ENCODE measurements at places on chromosomes 12 and 14.

DNA sequence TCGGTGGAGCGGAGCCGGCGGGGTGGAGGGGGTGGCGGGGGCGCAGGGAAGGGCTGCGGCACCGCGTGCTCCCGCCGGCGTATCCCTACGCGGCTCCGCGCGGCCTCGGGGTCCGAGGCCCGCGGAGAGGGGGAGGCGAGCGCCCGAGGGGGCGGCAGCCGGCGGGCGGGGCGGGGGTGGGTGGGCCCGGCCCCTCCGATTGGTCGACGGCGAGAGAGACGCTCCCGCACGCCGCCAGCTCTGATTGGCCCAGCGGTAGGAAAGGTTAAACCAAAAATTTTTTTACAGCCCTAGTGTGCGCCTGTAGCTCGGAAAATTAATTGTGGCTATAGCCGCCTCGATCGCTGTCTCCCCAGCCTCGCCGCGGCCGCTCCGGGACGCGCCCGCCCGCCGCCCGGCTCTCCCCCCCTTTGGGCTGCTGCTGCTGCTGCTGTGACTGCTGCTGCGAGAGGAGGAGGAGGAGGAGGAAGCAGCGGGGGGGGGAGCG lies at the start of gene FOXG1:
Gene FOXG1 (plus strand): TSS at position 319 of the 487 bp plus-strand sequence. CDS start 493 bp downstream, outside the sequence.
- DNase-seq, result no peak

GRCh38 chr12:12400793-12401192 lies 43.9 kb downstream of the BORCS5 start:
- DNase-seq, result no peak

DNA sequence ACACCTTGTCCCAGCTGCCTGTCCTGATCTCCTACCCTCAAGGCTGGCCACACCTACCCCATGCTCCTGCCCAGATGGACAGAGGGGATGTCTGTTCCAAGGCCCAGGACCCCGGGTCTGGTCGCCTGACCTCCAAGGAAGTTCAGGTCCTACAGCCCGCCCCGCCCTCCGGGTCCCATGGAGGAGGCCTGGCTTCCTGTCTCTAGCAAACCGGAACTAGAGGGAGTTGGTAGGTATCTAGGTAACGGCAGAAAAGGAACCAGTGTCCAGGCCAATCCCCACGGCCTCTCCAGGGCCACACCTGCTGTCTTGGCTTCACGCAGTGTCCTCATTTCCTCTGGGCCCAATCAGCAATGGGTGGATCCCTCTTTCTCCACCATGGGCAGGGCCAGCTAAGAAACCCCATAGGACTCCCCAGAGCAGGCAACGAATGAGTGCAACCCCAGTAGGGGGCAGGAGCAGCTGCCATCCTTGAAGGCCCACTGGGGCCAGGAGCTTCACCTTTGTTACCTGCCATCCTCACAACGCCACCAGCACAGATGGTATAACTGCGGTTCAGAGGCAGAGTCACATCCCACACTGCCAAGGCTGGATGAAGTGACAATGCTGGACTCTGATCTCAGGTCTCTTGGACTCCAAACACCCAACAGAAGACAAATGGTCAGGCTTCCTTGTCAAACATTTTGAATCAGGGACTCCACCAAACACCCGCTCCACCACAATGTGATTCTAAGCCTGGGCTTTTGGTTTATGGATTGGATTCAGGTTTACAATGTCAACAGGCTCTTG lies 25.1 kb upstream of the RPLP0 start:
- DNase-seq, result peak; percentile 69

GRCh38 chr12:58277231-58277630 lies 335.9 kb downstream of the ATP23 start:
- DNase-seq, result no peak

GRCh38 chr14:70563869-70564268 lies 29.1 kb upstream of the ADAM20 start:
- no peak for DNase-seq

DNA sequence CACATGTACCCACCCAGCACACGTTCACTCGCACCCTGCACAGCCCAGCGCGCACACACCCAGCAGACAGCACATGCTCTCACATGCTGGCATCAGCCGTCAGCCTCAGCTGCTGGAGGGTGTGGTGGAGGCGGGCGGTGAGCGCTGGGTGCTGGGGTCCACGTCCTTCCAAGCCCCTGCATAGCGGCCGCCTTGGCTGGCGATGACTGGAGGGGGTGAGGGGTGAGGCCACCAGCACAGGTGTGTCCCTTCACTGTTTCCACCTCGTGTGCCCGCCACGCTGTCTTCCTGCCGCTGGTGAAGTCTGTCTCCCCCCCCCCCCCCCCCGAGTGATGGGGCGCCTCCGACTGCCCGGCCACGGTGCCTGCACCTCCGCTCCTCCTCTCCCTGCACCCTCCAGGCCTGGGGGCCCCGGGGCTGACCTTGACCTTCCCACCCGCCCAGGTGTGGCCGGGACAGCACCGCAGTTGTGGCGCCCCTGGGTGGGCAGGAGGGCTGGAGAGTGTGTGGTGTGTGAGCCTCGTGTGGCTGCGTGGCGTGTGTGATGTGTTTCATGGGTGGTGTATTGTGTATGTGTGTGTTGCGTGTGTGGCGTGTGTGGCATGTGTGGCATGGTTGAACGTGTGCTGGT lies 37.4 kb downstream of the NOC4L start:
- no peak for DNase-seq

GRCh38 chr12:21751517-21751916 lies 23.0 kb downstream of the KCNJ8 start:
- DNase-seq, result peak; percentile 20

DNA sequence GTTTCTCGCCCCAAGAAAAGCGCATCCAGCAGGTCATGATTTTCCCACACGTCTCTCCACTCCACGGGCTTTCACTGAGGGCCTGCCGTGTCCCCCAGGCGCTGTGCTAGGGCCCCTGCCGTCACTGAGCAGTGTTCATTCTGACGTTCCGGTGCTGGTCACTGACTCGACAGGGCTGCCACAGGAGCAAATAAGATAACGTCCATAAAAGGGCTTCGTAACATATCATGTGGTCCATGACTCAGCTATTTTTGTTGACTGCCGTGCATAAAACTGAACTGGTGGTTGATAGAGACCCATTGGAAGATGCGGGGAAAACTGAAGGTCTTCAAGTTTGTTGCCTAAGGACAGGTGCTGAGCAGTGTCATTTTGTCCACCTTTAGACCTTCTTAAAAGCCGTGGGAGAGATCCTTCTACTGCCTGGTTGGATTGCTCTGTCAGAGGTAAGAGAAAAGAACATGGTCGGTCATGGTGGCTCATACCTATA lies 46.3 kb downstream of the ADGRD1 start:
- no peak for DNase-seq

DNA sequence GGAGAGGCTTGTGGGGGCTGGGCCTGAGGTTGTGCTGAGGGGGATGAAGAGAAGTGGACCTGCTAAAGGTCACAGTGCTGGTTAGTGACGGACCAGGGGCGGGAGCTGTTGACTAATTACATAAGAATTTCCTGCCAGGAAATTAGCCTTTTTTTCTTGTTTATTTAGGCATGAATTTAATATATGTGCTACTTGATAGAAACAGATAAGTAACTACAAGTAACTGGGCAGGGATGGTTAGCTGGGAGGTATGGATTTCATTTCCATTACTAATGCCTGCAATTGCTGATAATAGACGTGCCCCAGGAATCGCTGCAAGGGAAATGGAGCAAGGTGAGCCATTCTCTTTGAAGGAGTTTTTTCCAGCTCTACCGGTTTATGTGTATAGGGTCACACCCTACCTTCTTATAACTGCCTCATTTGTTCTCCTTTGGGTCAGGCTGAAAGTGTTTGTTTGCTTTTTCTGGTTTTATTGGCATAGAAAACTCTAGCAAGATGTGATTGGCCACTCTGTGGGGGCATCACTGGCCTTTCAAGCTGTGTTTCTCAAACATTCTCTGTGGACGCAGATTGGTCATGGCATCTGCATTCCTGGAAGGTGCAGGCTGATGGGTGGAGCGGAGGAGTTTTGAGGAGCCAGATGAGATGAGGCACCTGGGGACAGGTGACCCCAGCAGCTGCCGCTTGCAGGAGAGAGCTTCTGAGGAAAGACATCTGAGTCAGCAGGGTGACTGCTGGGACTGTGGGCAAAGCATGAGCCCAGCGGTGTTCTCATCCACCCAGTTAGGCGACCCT lies 19.0 kb upstream of the GPRC5A start:
- peak; percentile 90 for DNase-seq

DNA sequence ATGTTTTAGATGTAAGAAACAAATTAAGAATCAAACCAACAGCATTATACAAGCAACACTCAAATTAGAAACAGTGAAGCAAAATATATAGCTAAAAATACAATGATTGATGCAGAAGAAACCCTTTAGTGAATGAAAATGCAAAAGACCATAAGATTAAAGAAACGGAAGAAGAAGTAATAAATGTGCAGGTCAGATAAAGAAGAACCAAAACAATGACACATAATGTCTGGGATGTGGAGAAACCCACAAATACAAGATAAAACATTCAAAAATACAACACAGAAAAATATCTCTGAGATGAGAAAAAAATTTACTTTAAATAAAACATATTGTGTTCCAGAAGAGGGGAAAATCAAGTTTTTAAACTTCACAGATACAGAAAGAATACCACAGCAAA lies 73.4 kb upstream of the AVPR1A start:
- no peak for DNase-seq

DNA sequence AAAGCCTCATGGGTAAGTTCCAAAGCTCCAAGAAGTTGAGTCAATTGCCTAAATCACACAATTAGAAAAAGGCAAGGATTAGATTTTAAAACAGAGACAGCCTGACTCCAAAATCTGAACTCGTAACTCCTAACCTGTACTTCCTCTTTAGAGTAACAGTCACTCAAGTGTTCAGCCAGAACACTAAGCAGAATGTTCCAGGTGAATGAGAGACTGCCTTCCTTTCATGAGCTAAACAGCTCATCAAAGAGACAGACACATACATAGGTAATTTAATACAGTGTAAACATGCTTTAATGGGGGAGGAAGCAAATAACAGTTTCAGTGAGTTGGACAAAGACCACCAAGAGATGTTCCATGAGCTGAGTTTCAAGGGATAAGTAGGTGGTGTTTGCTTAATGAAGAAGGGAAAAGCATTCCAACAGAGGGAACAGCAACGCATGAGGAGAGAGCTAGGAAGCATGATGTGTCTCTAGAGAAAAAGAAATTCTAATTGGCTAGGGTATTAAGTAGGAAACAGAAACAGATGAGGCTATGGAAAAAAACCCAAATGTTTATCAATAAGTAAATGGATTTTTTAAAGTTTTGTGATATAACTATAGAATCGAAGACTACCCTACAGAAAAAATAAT lies 403.9 kb downstream of the MED13L start:
- DNase-seq, result no peak

DNA sequence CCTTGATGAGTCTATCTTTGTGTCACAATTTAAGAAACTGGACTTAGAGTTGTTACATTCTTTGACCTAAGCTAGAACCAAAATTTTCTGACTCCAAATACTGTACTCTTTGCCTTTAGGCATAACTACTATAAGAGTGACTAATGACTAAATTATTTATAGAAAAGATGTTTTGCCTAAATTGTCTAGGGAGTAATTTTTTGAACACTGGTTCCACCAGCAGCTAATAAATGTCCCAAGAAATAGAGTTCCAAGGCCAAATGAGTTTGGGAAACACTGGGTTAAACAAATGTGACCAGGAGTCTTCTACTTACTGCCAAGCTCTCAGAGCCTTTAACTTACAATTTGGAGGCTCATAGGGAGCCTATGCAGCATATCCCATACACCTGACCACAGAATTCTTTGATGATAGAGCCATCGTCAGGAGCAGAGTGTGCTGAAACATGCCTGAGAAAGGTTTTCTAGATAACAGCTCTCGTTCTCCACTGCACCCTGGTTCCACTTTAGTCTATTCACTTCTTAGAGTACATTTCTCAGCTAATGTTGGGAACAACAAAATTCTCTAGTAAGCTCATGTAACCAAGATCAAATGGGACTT lies 215.9 kb upstream of the HMGA2 start:
- no peak for DNase-seq

GRCh38 chr14:24794644-24795305 lies 160.8 kb upstream of the GZMB start:
- no peak for DNase-seq

DNA sequence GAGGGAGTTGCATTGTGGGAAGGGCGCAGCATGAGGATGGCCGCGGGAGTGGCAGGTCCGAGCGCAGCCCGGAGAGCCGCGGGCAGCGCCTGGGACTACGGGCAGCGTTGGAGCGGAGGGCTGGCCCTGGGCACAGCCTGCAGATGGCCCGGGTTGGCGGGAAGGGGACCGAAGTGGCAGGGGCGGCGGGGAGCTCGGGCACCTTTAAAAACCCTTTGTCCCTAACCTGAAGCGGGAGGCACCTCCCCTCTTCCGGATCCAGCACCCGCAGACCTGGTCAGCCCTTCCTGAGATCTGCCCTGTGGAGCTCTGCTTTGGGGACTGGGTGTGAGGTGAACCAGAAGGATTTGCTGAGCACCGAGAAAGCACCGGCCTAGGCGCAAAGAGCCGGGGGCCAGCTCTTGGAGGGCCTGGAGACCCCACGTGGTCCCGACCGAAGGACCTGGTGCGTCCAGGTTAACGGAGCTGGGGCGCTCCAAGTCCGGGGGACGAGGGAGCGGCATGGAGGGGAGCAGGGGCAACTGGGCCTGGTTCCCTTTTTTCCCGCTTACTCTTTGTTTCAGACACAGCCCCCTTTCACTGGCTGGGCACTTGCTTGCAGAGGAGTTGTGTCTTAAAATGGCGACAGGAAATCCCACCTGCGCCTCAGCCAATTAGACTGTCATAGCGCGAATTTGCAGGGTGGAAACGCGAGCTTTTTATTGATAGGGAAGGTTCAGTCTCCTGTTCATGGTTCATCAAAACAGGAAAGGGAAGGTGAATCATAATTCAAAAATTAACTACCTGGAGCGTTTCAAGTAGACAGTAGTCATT lies 792 bp upstream of the SLC38A1 start:
- peak; percentile 85 for DNase-seq

GRCh38 chr14:95061317-95062093 lies 95.8 kb downstream of the DICER1 start:
- DNase-seq, result no peak

- DNase-seq, result peak; percentile 31
Measured at GRCh38 chr12:27843714-27844245, 63.7 kb upstream of the MANSC4 start.

DNA sequence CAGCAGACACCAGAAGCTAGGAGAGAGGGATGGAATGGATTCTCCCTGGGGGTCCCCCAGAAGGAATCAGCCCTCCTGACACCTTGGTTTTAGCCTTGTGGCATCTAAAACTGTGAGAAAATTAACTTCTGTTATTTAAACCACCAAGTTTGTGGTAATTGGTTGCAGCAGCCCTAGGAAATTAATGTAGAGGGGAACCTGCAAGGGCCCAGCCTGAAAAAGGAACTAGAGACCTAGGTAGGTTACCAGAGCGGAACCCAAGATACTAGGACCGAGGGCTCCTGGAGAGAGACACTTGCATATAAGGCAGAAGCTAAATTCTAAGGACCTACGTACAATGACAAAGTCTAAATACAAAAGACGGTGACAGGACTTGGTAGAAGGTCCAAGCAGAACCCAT lies 8.1 kb upstream of the DENND5B start:
- no peak for DNase-seq

Data from large intestine (tissue), 12 donors.